Left renal pelvis (tissue), 4 donors: ENCODE measurements at places on chromosomes 11 and 22. TPM values are rescaled to one million over a fixed set of nuclear protein-coding genes. Genes with fewer than 3 reads are reported as not detected.

Gene GAL
- polyA plus RNA-seq: 0.49 TPM

Gene LYVE1
- polyA plus RNA-seq: 147 TPM

Gene CSF2RB
- polyA plus RNA-seq: 2.6 TPM

Gene APOL2
- 37.1 TPM for polyA plus RNA-seq

Gene TRIM29
- 5.0 TPM for polyA plus RNA-seq
